Eye (tissue), 1 donor: ENCODE measurements at places on chromosomes 16 and 17.

GRCh38 chr17:2241823-2242222, 61.8 kb downstream of the SMG6 start:
- no peak for DNase-seq

GRCh38 chr17:49101054-49101534, 31.5 kb upstream of the B4GALNT2 start:
- DNase-seq: no peak

GRCh38 chr17:66175892-66176291, 16.0 kb downstream of the CEP112 start:
- no peak for DNase-seq

DNA sequence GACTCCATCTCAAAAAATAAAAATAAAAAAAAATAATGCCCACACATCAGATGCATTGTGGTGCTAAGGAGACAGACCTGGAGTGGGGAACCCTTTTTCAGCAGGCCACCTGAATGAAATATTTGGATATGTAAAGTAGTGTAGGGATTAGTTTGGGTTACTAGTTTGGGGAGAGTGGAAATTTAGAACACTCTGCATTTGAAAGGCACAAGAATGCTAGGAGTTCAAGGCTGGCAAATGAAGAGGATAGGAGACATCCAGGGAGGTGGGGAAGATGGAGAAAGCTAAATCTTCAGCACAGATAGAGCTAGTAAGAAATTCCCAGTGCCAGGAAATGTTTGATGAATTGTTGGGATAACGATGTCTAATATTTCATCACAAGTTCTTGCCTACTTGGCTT, 298.3 kb upstream of the ERCC4 start:
- DNase-seq: no peak

GRCh38 chr17:16922386-16923096, 49.4 kb downstream of the TNFRSF13B start:
- DNase-seq: no peak

GRCh38 chr17:56786989-56787482, 46.7 kb downstream of the C17orf67 start:
- DNase-seq: no peak

DNA sequence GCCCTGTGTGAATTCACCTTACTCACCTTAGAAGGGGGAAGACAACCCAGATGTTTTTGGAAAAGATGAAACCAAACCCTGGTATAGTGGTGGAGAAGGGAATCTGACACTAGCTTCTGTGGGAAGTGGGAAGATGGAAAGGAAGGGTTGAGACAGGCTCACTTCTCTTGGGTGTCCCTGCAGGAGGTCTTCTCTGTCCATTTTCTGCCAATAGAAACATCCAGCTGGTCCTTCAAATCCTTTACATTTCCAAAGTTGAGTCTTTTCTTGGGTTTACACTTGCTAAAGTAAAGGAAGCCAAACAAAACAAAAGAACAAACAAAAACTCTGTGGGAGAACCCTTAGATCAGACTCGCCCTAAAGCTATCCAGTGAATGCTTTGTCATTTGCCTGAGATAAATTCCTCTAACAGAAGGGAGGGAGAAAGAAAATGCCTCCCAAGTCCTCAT, 10.2 kb downstream of the HOXB1 start:
- DNase-seq: no peak

DNA sequence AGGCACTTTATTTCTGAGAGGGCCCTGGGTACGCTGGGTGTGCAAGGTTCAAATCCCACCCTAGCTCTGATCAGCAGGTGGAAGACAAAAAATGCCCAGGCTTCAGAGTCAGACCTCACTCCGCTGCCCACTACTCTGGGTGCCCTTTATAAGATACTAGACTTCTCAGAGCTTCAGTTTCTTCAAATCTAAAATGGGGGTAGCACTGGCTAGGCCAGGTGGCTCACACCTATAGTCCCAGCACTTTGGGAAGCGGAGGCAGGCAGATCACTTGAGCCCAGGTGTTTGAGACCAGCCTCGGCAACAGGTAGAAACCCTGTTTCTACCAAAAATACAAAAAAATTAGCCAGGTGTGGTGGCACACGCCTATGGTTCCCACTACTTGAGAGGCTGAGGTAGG, 1.7 kb downstream of the USB1 start:
- DNase-seq: no peak

- DNase-seq: no peak
Observed at GRCh38 chr17:56171186-56171959, 18.1 kb downstream of the ANKFN1 start.

DNA sequence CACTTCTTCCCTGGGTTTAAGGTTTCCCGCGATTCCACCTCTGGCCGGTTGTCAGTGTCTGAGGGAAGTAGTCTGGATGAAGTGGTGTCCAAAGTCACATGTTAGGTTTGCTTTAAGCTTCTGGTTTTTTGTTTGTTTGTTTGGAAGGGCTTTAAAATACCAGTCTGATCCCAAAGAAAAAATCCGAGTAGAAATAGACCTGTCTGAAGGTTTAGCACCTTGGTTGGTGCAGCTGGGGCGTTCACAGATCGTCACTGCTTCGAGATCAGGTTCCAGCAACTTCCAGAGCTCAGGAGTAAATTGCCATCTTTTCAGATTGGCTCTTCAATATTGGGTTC, 567 bp downstream of the TMEM97 start:
- DNase-seq: no peak

DNA sequence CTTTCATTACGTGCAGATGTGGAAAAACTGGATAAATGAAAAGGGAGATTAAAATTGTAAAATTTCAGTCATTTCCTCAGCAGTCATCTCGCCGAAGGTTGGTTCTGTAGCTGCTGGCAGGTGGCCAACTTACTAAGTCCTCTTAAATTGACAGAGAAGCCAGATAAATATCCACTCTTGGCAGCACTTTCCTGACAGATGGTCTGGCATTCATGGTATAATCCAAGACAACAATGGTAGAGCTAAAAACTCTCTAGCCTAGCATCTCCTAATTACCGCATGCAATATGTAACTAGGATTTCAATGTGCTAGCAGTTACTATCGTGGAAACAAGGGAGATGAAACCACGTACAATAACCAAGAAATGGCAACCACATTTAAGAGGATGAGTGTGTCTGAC, 306.3 kb downstream of the CNTNAP4 start:
- peak; percentile 79 for DNase-seq

DNA sequence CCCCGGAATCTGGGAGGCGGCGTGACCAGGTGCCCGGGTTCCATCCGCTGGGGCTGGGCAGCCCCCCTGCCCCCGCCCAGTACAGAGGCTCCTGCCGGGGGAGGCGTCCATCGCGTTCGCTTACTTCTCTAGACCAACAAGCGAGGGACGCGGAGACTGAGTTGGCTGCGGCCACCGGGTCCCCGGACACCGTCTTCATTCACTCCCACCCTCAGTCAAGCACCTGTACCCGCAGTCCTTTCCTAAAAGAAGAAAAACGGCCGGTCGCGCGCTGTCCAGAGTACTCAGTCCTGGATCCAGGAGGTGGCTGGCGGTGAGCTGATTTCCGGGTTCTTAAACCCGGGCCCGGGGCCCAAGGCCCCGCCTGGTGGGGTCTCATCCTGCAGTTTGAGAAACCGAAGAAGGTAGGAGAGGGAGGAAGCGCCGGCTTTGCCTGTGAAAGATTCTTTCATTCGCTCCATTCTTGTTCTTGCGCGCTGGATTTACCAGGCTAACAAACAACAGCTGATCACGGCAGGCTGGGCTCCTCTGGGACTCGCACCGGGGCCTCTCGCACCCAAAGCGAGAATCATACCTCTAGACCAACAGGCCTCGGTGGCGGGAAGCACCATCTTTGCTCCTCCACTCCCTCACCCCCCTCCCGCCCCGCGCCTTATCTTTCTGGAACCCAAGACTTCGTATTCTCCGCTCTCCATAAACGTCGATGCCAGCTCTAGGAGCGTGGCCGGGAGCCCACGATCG, 17.4 kb upstream of the OR1F1 start:
- DNase-seq: peak; percentile 38

DNA sequence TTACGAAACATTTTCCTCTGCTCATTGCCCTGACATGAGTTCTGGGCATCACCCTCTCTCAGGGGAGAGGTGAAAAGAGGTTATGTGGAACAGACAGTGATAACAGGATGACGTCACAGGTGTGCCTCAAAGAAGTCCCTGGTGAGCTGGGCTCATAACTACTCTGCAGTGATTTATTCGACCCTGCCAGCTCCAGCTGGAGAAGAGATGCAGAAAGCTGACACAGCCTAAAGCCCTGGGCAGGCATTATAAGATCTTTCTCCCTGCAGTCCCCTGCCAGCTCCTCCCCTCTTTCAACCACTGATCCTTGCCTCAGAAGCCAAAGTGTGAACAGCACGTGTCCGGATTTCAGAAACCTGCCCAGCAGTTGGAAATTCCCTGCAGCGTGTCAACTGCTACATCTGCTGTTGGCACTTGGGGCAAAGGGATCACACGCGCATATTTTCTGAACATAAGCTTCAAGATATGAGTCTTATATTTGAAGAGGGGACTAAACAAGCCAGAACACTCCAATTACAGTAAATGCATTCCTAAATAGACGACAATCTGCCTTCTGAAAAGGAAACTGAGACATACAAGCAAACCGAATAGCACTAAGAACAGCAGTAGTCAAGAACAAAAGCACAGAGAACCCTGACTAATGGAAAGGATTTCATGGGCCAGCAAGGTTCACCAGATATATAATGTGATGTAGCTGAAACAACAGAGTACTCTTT, 80.5 kb downstream of the SMG6 start:
- peak; percentile 64 for DNase-seq
